NCI-H1436 treated with DMSO at 0.1 percent for 48 hours (cell line): ENCODE measurements at places on chromosomes 3 and 15.

GRCh38 chr3:47406762-47407149, 25.9 kb downstream of the PTPN23 start:
- DNase-seq: no peak

GRCh38 chr15:81911022-81911971, 134.5 kb downstream of the MEX3B start:
- no peak for DNase-seq

DNA sequence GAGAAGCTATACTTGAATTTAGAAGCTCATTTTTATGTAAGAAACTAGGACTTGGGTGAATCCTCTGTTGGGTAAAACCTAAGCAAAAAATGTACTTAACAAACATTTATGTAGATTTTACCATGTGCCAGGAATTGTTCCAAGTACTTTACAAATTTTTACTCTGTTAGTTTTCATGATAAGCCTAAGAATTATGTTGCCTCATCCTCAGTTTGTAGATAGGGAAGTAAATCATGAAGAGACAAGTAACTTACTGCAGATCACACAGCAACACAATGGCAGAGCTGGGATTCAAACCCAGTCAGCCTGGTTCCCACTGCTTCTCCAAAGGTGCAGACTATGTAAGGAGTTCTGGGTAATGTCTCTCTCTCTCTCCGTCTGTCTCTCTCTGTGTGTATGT, 169.9 kb downstream of the DIPK2A start:
- DNase-seq: no peak

DNA sequence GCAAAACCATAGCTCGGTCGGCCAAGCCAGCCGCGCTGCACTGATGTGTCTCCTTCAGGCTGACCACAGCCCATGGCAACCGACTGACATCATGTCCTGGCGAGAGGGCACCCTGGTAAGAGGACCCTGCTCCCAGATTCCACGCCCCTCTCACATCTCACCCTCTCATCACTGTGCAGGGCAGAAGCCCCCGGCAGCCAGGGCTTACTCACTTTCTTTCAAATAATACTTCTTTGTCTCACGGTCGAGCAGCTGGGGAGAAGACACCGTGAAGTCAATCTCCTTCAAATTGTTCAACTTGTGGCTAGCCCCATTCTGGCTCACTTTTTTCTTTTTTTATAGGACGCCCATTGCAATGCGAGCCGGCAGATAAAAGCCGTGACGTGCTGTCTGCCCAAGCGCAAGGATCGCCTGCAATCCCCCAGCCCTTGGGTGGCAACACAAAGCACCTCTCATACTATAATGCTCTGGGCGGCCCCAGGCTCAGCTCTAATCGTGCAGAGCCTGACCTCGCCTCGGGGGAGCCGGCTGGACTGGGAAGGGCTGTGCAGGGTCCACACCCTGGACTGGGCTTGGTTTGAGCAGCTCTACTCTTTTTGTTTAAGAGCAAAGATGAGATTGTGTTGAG, 33.6 kb downstream of the VGLL4 start:
- no peak for DNase-seq

- no peak for DNase-seq
Measured at GRCh38 chr15:34275154-34275553, 50.3 kb downstream of the EMC4 start.

- DNase-seq: no peak
Measured at GRCh38 chr3:187706971-187707370, 4.6 kb upstream of the RTP2 start.

DNA sequence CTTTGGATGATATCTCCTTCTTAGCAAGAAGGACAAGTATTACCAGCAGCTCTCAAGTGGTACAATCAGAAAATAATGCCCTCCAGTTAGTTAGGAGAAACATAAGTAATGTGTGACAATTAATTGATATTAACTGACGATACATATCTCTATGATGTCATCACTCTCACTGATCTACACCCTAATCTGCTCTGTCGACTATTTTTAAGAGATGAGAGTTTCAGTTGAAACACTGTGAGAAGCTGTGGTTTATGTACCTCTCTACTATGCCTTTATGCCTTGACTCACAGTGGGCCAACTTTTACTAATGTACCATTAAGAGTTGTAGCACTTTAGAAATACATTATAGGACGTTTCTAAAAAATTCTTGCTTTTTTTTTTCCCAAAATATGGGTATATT, 8.6 kb downstream of the CEP152 start:
- DNase-seq: no peak

DNA sequence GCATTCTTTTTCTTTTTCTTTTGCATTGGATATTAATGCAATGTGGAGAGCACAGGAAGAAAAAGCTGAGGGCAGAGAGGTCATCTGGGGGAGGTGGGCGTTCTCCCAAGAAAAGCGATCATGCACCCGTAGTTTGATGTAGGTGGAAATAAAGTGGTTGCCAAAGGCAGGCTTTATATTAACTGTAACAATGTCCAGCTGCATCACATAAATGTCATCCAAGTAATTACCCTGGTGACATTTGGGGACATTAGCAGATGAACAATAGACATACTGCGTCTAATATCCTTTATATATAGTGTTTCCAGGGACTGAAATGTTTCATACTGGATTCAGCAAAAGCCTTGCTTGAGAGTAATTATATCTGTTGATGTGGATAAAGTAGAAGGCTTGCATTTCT, 135.5 kb downstream of the CNTN6 start:
- DNase-seq: peak; percentile 0

GRCh38 chr3:32276279-32276841, 37.9 kb downstream of the CMTM8 start:
- DNase-seq: no peak

- DNase-seq: no peak
Measured at GRCh38 chr3:171306631-171307030, 153.6 kb downstream of the TNIK start.

DNA sequence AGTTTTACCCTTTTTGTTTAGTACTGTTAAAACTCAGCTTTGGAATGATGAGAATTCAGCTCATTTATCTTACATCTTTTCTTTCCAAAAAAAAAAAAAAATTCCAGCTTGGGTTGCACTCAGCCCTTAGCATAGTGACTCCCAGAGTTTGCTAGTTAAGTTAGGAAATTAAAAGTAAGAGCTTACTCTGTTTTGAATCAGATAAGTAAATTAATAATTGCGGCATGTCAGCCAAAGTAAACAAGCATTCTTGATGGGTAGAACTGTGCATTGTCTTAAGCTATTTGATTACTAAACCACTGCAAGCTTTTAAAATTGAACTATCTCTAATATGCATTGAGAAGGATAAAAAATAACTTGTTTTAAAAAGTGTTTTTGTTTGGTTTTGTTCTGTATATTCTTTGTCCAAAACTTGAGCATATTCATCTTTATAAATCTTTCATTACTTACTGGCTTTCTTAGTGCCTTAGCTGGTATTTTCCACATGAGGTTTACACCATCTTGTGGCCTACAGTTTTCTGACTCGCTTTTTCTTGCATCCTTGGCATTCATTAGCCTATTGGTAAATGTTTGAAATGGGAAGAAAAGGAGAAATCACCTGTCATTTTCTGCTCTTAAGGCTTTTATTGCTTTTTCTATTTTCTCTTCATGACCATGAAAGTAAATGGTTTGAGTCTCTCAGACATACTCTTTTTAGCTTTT, 107.6 kb downstream of the FILIP1L start:
- DNase-seq: no peak

- no peak for DNase-seq
Measured at GRCh38 chr3:114706591-114707232, 412.9 kb downstream of the TIGIT start.

GRCh38 chr3:126501054-126501453, 16.5 kb downstream of the UROC1 start:
- DNase-seq: no peak

DNA sequence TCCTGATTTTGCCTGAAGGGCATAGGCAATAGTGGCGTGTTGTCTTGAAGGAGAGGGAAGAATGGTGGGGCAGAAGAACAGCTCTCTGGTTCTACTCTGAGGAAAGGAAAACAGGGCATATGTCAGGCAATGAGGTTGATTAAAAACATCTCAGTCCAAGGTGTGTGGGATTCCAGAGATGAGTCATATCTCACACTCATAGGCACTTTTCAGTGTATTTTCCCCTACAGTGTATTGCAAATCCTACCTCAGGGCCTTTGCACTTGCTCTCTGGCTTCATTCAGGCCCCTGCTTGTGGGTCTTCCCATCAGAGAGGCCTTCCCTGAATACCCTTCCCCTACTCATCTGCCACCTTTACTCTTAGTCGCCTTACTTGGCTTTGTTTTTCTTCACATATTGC, 107.8 kb downstream of the SLCO3A1 start:
- no peak for DNase-seq

- no peak for DNase-seq
Measured at GRCh38 chr3:25057379-25057778, 370.7 kb upstream of the RARB start.

DNA sequence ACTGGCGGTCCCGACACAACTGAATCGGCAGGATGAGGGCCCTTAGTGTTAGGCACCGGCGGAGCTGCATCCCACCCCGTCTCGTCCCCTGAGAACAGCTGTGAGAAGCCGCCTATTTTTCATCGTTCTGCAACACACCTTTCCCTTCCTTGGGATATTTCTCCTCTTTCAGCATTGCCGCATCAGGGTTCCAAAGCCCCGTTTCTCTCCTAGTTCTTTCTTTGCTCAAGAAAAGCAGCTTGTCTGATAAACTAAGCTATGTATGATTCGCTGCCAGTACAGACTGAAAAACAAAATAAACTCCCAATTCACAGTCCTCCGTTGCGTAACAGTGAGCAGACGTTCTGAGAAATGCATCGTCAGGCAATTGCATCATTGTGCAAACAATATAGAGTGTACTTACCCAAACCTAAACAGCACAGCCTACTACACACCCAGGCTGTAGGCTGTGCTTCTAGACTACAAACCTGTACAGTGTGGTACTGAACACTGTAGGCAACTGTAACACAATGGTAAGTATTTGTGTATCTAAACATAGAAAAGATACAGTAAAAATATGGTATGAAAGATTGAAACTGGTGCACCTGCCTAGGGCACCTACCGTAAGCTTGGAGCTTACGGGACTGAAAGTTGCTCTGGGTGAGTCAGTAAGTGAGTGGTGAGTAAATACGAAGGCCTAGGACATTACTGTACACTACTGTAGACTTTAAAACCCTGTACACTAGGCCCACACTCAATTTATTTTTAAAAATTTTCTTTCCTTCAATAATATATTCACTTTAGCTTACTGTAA, 8.9 kb upstream of the ADAMTS17 start:
- no peak for DNase-seq

DNA sequence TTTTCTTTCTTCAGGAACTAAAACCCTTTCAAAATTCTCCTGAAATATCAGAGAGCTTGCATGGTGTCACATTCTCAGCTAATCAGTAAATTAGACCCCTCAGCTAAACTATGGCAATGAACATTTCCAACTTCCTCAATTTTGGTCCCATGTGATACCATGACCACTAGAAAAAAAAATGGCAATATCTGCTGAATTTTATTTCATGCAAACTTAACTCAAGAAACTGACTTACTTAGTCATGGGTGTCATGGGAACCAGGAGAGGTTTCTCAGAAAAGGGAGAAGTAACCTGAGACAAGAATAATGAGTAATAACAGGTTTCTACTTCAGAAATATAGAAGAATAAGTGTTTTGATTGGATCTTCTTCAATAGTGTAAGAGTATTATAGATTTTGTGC, 784.6 kb upstream of the ALCAM start:
- no peak for DNase-seq

- no peak for DNase-seq
Measured at GRCh38 chr15:52186651-52187486, 4.3 kb downstream of the GNB5 start.

GRCh38 chr3:47054412-47054811, 74.9 kb downstream of the NBEAL2 start:
- DNase-seq: no peak

DNA sequence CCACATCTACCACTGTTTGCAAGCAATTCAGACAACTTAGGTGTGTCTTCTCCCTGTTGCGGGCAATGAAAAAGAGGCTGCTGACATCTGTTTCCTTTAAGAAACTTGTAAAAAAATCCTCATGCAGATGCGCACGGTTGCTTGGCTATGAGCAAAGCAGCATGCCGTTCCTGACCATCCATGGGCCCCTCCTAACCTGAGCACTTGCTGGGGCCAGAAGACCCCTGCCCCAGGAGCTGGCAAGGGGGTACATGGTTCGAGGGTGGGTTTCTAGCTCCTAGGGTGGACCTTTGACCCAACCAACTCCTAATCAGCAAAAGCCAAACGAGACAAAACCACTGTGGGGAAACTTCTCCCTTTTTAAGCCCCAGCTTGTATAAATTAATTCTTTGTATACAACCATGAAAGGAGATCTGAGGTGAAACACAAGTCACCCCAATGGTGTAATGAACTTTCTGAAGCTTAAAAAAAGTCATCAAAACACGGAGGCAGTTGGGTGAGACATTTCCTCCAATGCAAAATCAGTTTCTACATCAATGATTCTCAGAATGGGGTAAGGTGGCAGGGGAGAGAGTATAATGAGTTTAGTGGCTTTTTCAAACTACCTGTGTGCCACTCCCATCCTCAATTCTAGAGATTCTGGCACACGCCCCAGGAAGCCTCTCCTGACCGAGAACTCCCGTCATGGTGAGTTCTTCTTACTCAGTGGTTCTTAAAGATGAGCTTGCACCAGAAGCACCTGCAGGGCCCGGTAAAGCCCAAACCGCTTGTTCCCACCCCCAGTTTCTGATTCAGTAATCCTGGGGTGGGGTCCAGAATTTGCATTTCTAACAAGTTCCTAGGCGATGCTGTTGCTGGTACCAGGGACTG, 44.1 kb downstream of the CPN2 start:
- no peak for DNase-seq

DNA sequence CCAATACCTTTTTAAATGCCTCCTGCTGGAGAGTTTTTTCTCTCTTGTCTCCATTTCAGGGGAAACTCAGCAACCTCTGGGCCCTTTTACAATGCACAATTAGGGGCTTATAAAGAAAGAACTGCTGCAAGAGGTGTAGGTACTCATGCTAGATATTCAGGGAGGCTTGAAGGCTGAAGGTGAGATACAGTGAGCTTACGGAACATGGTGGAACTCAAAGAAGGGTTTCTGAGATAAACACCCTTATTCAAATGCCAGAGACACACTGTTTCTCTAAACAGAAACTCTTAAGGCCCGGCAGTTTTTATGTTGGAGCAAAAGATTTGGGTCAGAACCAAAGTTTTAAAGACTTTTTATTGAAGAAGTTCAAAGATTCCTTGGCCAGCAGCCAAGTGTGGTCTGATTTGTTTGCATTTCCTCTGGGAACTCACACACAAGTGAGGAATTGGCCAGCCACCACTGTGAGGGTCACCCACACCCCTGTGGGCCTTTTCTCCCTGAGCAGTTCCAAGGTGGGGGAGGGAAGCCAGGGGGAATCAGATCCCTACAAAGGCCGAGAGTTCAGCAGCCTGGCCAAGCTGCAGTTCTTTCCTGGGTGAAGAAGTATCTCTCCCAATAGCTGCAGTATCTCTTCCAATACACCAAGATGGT, 47.8 kb downstream of the TNFAIP8L3 start:
- DNase-seq: no peak

DNA sequence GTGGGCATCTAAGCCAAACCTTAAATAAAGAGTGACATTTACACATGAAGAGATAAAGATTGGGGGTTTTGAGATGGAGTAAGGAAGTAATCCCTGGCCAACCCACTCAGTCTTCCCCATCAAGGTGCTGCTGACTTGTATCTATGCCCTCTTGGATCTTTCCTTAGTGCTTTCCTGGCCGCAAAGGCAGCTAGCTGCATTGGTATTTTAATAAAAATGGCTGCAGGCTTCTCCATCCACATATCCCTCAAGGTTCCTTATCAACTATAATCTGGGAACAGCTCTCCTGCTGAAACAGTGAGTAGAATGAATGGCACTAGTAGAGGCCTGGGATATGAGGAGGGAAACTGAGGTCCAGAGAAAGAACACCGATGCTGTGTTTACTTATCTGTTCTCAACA, 122.2 kb upstream of the ANKRD28 start:
- DNase-seq: no peak
